ENCODE measurements at places on chromosomes 2 and 18. TPM values are rescaled to one million over a fixed set of nuclear protein-coding genes. Genes with fewer than 3 reads are reported as not detected.

SOX11 gene
- total RNA-seq: not detected

DNA sequence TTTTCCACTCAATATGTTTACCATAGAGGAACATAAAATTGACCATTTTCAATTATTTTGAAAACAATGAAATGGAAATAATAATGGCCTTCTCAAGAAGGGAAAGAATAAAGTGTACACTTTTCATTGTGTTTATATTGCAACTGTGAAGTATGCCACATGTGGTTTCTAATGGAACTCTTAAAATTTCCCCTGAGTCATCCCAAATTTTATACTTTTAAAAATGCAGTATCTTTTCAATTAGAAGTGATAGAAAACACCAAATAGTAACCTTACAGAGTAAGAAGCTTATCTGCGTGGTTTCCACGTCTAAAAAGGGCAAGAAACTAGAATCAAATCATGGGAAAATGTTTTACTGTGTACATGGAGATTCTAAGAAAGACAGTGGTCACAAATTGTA is 70.0 kb downstream of the SCG2 start:
- DNase-seq: no peak

DNA sequence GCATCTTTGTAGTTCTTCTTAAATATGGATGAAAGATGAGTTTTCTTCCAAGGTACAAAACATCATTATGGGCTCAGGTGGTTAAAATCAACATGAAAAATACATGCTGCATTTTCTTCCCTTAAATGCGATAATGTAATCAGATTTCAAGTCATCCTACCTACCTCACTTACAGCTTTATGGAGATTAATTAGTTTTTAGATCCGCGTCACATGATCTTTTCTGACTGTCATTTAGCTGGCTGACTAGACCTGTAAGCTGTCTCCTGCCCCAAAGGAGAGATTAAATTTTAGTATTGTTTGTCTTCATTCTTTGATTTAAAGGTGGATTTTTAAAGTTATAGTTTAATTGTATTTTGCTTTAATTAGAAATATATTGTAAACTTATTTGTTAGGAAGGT is 678.0 kb upstream of the ZEB2 start:
- DNase-seq: no peak

CHST10 gene
- total RNA-seq: 6.8 TPM

TCF23 gene
- 0.42 TPM for total RNA-seq

MXD1 gene
- total RNA-seq: 11.8 TPM

DNA sequence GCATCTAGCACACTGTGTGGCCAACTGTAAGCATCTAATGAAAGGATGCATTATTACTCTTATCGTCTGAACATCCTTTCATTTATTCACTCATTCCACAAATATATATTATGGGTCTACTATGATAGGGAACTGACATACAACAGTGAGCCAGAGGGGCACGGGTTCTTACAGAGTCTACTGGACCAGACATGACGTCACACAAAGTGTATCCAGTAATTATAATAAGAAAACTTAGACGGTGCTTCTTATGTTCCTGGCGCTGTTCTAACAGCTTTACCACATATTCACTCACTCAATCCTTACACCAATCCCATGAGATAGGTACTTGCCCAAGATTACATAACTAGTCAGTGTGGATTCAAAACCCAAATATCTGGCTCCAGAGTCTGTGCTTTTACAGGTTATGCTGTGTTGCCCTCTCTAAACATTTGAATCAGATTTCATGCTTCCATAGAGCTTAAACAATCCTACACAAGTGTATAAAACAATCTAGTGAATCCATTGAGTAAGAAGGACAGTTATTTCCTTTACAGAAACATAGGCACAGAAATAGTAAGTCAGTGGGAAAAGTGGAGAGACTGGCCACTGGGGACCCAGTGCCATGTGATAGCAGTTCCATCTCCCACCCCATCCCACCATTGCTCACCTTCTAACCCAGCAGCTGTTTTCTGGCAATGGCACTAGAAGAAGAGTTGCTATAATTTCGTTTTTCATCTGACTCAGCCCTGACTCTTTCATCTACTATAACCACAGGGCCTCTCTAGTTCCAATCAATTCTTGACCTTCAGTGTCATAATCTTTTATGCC is 24.2 kb upstream of the ARL5A start:
- no peak for DNase-seq

GRCh38 chr2:198279026-198279425 is 474.6 kb downstream of the PLCL1 start:
- no peak for DNase-seq

RTP5 gene
- 0.21 TPM for total RNA-seq

TANK gene
- 81.2 TPM for total RNA-seq

- DNase-seq: no peak
Observed at GRCh38 chr2:200509235-200509611, 645 bp downstream of the KCTD18 start.

CELF4 gene
- total RNA-seq: not detected

GRCh38 chr18:74284191-74284979 is 7.4 kb downstream of the CYB5A start:
- DNase-seq: no peak

DNA sequence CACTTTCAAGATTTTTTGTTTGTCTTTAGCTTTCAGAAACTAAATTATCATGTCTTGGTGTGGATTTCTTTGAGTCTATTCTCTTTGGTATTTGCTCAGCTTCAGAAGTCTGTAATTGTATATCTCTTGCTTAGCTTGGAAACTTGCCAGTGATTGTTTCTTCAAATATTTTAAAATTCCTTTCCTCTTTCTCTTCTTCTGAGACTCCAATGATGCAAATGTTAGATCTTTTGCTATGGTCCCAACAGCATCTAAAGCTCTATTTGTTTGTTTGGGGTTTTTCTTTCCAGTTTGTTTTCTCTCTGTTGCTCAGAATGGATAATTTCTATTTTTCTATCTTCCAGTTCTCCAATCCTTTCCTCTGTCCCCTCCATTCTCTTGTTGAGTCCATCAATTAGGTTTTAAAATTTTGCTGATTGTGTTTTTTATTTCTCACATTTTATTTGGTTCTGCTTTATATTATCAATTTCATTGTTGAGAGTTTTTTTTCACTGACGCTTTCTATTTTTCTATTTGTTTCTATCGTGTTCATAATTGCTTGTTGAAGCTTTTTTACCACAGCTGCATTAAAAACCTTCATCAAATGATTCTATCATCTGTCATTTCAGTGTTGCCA is 81.5 kb upstream of the DAPL1 start:
- DNase-seq: no peak

RIT2 gene
- not detected for total RNA-seq

DNA sequence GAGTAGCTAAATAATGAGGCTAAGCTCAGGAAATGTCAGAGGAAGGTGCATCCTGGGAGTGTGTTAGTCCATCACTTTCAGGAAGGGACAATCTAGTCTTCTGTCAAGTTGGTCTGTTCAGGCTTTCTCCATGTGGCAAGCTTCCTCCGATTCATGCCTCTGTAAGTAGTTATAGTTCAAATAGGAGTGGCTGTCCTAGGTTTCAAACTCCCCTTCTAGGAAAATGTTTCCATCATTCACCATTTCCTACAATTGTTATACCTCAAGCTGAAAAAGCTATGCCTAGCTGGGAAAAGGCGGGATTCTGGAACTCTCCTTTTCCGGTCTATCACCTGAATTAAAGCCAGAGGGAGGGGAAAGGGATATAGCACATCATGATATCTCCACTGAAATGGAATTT is 287.7 kb upstream of the ZSWIM2 start:
- DNase-seq: no peak

SCN2A gene
- total RNA-seq: 0.29 TPM

Data from ureter (tissue), 1 donor.